Fibroblast of lung (primary cell): ENCODE measurements at places on chromosomes 16 and 17.
A peak's percentile ranks its signal among the peaks of the same experiment; 100 is the strongest.

- H3K27me3 ChIP-seq: peaks cover 16% of the 10 kb centered on the region
- no peaks in the 10 kb centered on the region for H3K36me3 ChIP-seq
- no peak overlapping the region for H3K4me3 ChIP-seq
- H3K4me1 ChIP-seq: no peaks in the 10 kb centered on the region
- DNase-seq: no peak
These were observed 36.0 kb downstream of the TMEM235 start for GRCh38 chr17:78267253-78268073.

GRCh38 chr17:29789196-29790170 lies 140.5 kb downstream of the SSH2 start:
- no peaks in the 10 kb centered on the region for H3K36me3 ChIP-seq
- no peak overlapping the region for H3K27ac ChIP-seq
- H3K4me1 ChIP-seq: no peaks in the 10 kb centered on the region
- H3K27me3 ChIP-seq: no peaks in the 10 kb centered on the region
- peak; percentile 38 for DNase-seq

DNA sequence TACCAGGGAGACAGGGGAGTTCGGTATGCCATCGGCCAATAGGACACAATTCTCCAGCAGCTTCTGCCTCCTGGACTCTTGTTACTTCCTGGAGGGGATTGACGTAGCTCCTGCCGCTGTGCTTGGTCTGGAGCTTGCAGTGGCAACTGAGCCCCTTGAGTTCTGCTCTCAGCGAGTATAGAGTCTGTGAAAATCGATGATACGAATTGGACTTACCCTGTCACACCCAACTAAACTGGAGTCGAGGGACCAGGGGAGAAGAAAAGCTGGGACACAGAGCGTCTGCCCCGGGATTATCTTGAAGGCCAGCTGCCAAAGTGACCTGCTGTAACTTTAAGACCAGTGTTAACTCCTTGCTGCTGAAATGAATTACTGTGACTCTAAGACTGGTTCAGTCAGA lies 22.2 kb downstream of the SEC14L1 start:
- no peak overlapping the region for H3K27ac ChIP-seq
- DNase-seq: no peak
- H3K36me3 ChIP-seq: no peaks in the 10 kb centered on the region
- H3K27me3 ChIP-seq: no peaks in the 10 kb centered on the region

DNA sequence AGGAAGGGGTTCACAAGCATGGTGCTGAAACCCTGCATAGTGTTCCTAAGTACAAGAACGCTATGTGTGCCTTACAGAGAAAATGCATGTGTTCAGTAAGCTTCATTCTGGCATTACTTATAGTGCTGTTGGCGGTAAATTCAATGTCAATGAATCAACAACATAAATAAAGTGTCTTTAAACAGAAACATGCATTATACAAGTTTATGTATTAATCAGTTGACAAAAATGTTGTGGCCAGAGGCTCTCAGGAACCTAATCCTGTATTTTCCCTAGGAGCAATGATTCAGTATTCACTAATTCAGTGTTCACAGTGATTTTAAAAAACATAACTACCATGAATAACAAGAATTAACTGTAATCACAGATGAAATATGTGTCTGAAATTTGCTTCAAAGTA lies 47.1 kb upstream of the MYOCD start:
- H3K4me1 ChIP-seq: peaks cover 8% of the 10 kb centered on the region
- DNase-seq: peak; percentile 68
- no peak overlapping the region for H3K27ac ChIP-seq
- no peaks in the 10 kb centered on the region for H3K36me3 ChIP-seq
- no peak overlapping the region for H3K4me3 ChIP-seq

GRCh38 chr17:705863-706262 lies 8.8 kb downstream of the VPS53 start:
- no peak overlapping the region for H3K4me3 ChIP-seq
- no peak for DNase-seq
- H3K4me1 ChIP-seq: peaks cover 3% of the 10 kb centered on the region
- no peaks in the 10 kb centered on the region for H3K27me3 ChIP-seq
- H3K27ac ChIP-seq: no peak overlapping the region
